Activated naive CD8-positive, alpha-beta T cell treated with anti-CD3 and anti-CD28 coated beads, Interleukin-2, amount 50 U/mL, for 24 hours (primary cell): ENCODE measurements at places on chromosomes 2 and 18.

DNA sequence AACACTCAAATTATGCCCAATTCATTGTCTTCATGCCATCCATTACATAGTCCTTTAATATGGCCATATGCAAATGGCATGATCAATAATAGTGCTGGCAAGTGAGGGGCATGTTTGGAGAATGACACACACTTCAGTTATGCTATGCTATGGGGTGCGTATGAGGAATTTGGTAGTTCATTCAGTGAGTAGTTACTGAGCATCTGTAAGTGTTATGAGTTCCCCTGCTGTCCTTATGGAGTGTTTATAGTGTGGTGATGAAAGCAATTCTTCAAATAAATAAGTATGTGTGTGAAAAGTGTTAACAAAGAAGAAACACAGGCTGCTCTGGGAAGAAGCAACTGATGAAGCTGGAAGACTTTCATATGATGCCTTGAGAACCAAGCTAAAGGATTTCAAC is 383.7 kb upstream of the SLC14A2 start:
- DNase-seq: no peak

DNA sequence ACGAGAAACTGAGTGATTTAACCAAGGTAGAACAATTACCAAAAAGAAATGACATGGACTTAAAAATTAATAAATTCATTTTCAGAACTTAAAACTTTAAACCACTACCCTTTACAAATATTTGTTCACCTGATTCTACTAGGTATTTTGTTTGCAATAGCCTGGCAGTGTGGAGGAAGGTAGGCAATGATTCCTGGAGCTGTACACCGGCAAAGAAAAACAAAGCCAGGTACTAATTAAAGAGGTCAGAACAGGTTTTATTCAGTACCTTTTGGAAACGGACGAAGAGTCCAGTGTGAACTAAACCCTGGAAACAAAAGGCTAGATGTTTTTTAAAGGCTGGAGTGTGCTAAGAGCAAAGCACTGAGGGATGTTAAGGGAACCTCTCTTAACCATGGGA is 561.3 kb upstream of the FSHR start:
- no peak for DNase-seq

DNA sequence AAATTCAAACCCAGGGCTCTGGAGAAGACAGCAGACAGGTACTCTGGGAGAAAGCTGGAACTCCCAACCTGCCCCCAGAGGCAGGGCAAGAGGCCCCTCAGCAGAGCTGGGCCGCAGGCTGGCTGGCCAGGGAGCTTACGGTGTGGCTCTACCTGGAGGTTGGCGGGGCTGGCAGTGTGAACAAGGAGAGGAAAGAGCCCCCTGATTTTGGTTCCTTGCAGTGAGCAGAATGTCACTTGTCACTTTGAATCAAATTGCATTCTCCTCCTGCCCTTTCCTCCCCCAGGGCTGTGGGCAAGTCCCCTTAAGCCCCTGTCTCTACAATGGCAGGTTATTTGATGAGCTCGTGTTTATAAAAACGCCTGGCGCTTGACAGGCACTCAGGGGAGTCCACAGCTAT is 32.6 kb downstream of the MYO7B start:
- no peak for DNase-seq

- DNase-seq: no peak
Observed at GRCh38 chr2:54589340-54590215, 133.5 kb downstream of the SPTBN1 start.

DNA sequence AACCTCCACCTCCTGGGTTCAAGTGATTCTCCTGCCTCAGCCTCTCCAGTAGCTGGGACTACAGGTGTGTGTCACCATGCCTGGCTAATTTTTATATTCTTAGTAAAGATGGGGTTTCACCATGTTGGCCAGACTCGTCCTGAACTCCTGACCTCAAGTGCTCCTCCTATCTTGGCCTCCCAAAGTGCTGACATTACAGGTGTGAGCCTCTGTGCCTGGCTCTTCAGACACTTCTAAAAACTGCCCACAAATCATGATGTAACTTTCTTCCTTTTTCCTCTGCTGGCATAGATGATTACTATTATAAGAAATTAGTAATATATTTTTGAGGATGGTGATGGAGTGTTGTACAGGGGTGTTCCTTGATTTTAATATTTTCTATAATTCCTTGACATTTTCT is 6.0 kb downstream of the OSBPL6 start:
- no peak for DNase-seq

DNA sequence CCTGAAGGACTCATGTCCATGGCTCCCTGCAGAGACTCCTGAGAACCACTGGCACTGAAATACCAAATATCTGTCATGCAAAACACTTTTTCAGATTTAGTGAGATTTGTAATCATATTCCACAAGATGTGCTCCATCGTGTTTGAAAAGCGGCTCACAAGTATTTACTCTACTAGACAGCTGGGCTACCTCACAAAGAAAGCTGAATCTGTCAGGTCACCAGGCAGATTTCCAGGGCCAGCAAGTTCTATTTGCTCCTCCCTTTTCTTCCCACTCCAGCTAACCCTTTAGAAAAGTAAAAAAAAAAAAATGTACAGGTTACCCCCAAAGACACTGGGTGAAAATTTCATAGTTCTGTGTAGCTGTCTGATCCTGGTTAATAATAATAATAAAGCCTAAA is 22.9 kb downstream of the WIPF1 start:
- DNase-seq: no peak

- DNase-seq: no peak
Observed at GRCh38 chr2:65357095-65357958, 75.1 kb downstream of the SPRED2 start.
